ENCODE measurements at places on chromosomes 7 and 10.

GRCh38 chr7:47965456-47965855 lies 14.0 kb downstream of the HUS1 start:
- DNase-seq, result no peak
- no peak overlapping the region for H3K27ac ChIP-seq
- H3K27me3 ChIP-seq, result no peaks in the 10 kb centered on the region
- H3K4me1 ChIP-seq, result no peaks in the 10 kb centered on the region

DNA sequence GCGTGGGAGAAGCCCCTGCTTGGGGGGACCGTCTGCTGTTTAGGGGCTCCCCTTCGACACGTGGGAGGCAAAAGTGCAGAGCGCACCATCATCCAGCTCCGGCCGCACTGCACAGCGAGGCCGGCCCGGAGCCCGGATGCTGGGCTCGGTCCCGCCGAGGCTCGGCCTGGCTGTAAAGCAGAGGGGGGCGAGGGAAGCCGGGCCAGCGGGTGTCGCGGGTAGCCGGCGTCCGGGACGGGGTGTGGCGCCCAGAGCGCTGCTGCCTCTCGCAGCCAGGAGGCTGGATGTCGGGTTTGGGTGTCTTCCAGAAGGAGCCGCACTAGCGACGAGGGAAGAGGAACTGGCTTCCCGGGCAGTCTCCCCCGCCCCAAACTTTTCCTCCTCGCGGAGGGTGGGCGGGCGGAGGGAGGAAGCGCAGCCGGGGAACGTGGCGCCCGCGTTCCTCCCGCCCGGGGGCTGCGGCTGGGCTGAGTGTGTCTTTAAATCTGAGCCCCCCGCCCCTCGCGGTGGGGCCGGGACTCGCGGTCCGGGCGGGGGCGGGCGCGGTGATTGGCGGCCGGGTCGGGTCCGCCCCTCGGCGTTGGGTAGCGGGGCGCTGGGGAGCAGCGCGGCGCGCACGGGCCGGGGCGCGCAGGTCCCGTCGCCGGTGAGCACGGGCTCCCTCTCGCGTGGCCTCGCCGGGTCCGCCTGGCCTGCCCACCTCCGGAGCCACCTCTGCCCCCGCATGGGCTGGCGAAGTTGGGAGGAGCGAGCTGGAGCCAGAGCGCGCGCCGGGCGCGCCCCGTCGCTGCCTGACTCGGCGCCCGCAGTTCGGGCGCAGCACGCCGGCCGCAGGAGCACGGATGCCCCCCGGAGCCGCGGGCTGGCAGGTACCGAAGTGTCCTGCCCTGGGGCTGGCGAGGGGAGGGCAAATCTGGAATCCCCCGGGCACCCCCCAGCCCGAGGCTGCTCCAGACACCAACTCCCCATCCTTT lies at the start of gene PALD1:
TSS of gene PALD1 (plus strand) at position 577 of the 974 bp plus-strand sequence. CDS start 47,185 bp downstream, outside the sequence.
- no peaks in the 10 kb centered on the region for H3K36me3 ChIP-seq
- H3K4me3 ChIP-seq, result peak within 1 kb of the TSS; percentile 62
- peak within 1 kb of the TSS; percentile 91 for H3K27ac ChIP-seq

- peaks cover 17% of the 10 kb centered on the region for H3K36me3 ChIP-seq
- H3K4me3 ChIP-seq, result no peak overlapping the region
- H3K27ac ChIP-seq, result no peak overlapping the region
- H3K4me1 ChIP-seq, result peaks cover 31% of the 10 kb centered on the region
These were observed 7.5 kb downstream of the AGAP3 start for GRCh38 chr7:151093748-151094147.

DNA sequence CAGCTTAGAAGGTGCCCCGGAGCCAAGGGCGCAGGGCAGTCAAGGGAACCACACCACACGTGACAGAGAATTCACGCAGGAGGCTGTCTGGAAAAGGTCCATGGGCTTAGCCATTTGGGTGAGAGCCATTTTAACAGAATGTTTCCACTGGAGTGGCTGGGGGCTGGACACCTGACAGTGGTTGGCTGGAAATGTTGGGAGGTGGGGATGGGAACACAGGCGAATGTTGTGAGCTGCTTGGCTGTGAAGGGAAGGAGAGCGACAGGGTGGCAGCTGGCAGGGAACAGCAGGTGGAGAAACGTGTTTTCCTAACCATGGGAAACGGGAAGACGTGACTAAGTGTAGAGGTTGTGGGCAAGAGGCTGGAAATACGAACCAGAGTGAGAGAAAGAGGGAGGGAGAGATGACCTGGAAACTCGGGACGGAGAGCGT lies 100.5 kb upstream of the ZNF32 start:
- H3K27me3 ChIP-seq, result no peaks in the 10 kb centered on the region
- no peaks in the 10 kb centered on the region for H3K36me3 ChIP-seq
- H3K4me1 ChIP-seq, result no peaks in the 10 kb centered on the region
- H3K4me3 ChIP-seq, result no peak overlapping the region

- H3K36me3 ChIP-seq, result no peaks in the 10 kb centered on the region
- H3K4me3 ChIP-seq, result no peak overlapping the region
These were observed 18.8 kb downstream of the TRIL start for GRCh38 chr7:28939367-28939766.
